GM13977 (cell line): ENCODE measurements at places on chromosomes 7 and 10.

GRCh38 chr7:94949532-94949931 lies 42.1 kb downstream of the PPP1R9A start:
- DNase-seq, result no peak

GRCh38 chr7:25496476-25497368 lies 268.4 kb upstream of the NPVF start:
- DNase-seq, result no peak

DNA sequence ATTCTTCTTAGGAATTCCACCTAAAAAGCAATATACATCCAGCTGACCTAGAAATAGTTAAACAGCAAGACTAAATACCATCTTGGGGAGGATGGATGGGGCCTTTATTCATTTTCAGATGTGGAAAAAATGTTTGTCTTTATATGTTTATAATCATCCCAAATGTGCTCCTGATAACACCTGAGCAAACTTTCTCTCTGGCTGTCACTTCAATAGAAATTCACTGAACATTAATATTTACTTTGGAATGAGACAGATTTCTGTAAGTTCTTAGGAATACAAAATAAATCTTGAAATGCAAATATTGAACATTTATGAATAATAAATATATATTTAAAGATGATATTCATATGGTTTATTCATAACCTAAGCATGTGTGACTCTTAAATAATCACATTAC lies 185.4 kb downstream of the DGKB start:
- no peak for DNase-seq

- no peak for DNase-seq
Measured at GRCh38 chr7:51351661-51352060, 35.1 kb upstream of the COBL start.

GRCh38 chr7:80879849-80880248 lies 39.0 kb downstream of the SEMA3C start:
- DNase-seq, result no peak

- DNase-seq, result peak; percentile 56
Measured at GRCh38 chr7:116511552-116512519, 12.3 kb downstream of the CAV2 start.

DNA sequence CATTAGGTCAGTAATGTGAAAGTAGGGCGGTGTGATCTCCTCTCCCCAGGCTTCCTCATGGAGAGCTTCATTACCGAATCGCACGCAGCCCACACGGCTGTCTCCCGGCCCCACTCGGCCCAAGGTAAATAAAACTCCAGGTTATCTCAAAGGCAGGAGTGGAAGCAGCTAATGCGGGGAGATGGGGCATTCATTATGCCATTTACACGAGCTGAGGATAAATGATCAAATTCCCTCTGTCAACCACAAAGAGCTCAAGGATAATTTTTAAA lies 93.5 kb downstream of the ADARB2 start:
- DNase-seq, result no peak

- no peak for DNase-seq
Measured at GRCh38 chr10:35050568-35050967, 39.6 kb downstream of the CUL2 start.

DNA sequence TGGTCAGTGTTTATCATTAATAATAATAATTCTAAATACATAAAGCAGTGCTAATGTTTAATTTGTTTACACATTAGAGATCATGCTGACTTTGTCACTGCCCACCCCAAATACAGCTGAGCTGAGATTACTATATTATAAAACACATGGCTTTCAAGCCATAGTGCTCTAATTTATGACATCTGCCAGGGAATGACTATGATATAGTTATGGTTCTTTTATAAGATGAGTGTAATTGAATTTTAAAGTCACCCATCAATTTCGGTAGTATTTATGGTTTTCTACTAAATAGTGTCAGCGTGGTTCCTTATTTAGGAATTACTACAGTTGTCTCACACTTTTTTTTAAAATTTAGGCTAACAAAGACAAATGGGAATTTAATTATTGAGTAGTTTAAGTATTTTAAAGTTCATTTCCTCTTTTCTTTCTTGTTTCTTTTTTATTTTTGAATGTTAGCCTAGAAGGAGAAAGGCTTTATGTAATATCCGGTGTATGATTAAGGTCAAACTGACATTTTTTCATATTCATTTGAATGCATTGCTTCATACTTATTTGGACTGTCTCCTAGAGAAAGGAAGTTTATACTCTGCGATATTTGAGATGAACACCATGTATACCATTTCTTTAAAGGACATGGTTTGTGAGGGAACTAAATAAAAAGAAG lies 3.9 kb downstream of the CDK14 start:
- DNase-seq, result no peak

- DNase-seq, result no peak
Measured at GRCh38 chr7:151437159-151437553, 2.8 kb downstream of the CRYGN start.

GRCh38 chr10:110783509-110784107 lies 88.1 kb upstream of the PDCD4 start:
- no peak for DNase-seq

GRCh38 chr10:122454071-122454470 lies 382 bp upstream of the ARMS2 start:
- no peak for DNase-seq

DNA sequence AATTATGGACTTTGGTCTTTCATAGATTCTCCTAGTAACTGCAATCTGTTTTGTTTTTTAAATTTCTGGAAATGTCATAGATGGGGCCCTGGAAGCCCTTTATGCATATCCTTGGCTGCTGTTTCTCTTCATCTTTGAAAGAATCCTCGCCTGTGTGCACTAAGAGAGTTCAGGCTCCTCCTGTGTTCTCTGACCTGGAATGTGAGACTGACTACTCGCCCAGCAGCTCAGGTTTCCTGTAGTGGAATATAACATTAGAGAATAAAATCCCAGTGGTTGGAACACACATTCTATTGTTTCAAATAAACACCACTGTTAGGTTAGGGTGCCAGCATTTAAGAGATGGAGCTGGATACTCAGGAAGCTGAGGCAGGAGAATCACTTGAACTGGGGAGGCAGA lies 56.3 kb downstream of the WDFY4 start:
- no peak for DNase-seq

- DNase-seq, result no peak
Measured at GRCh38 chr7:14690486-14690885, 212.1 kb downstream of the DGKB start.

- no peak for DNase-seq
Measured at GRCh38 chr10:14667280-14667679, 107.4 kb downstream of the FAM107B start.

DNA sequence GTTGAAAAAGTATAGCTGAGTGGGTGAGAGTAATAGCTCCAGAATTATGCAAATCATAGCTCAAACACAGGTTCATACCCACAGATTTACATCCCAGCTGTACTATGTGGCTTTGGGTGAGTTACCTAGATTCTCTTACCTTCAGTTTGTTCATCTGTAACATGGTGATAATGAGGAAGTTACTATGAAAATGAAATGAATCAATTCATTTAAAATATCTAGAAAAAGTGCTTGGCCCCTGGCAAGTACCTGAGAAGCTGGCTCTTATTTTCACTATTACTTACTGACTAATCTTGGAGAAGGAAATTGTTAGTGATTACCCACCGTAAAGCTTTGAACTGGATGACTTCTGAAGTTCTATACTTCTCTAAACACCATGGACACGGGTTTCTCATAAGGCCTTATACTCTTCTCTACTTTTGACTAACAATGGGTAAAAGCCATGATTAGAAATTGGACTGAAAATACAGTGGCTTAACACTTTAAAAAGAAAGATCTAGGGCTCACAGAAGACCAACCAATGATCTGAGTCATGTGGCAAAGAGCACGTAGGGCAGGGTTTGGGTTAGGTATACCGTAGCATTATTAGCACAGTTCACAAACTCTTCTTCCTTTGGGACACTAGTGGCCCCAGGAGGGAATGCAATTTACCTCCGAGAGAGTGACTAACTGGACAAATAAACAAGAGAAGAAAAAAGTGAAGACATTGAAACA lies 149.2 kb downstream of the PLPP4 start:
- no peak for DNase-seq

GRCh38 chr10:79246209-79246581 lies 101.1 kb upstream of the PPIF start:
- DNase-seq, result no peak

GRCh38 chr10:49168831-49169500 lies 19.2 kb downstream of the TMEM273 start:
- DNase-seq, result no peak

- DNase-seq, result no peak
Measured at GRCh38 chr10:129184196-129184595, 282.8 kb upstream of the MGMT start.

DNA sequence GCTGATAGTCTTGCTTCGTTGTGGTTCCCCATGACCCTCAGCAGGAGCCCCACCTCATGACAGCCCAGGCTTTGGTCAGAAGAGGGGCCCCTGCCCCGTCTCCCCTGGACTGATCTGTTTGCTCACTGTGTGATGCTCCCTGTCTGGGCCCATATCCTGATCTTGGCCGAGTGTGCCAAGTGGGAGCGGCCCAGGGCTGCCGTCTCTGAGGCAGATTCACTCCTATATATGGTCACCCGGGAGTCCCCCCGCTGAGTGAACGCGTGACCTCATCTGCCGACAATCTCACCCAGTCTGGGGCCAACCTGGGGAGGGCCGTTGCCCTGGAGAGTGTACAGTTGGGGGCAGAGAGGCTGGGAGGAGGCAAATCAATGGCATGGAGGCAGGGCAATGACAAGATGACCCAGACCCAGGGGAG lies 34.5 kb downstream of the PPIF start:
- DNase-seq, result no peak

DNA sequence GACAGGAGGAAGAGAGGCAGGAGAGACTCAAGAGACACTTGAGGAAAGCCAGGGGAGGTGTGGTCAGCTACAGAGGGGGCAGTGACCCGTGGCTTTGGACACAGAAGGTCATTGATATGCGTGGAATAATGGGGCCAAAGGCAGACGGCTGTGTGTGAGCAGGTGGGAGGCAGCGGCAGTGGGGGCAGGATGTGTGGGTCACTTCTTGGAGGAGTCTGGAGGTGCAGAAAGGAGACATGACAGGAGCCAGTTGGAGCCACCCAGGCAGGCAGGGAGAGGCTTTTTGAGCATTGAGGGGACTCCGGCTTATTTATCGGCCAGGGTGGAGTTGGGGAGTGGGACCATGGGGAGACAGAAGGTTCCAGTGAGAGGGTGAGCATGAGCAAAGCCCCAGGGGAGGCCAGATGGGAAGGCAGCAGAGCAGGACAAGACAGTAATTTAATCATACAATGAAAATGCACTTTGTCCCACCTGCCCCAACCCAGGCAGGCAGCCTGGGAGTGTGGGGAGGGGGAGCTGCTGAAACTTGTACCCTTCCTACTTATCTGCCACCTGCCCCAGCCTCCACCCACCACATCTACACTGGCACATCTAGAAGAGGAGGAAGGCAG lies 5.0 kb downstream of the LDB3 start:
- DNase-seq, result no peak

DNA sequence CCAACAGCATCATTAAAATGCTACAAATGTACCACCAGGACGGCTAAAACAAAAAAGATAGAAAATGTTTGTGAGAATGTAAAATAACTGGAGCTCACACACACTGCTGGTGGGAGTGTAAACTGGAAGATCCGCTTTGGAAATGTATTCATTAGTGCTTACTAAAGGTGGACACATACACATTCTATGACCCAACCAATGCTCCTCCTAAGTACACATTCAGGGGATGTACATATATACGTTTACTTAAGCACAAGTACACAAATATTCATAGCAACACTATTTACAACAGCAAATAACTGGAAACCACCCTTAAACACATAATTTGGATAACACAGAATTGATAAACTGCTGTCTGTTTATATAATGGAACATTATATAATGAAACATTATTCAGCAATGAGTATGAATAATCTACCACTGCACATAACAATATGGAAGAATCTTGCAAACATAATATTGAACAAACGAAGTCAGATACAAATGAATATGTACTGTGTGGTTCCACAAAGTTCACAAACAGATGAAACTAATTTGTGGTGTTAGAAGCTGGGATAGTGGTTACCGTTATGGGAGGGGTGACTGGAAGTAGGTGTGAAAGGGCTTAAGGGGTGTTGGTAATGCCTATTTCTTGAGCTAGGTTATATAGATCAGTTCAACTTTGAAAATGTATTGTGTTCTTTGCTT lies 52.1 kb downstream of the STRA8 start:
- DNase-seq, result no peak
